ENCODE measurements at places on chromosomes 4 and X.

- no peak for DNase-seq
Observed at GRCh38 chr4:107991945-107992630, 2.4 kb downstream of the HADH start.

DNA sequence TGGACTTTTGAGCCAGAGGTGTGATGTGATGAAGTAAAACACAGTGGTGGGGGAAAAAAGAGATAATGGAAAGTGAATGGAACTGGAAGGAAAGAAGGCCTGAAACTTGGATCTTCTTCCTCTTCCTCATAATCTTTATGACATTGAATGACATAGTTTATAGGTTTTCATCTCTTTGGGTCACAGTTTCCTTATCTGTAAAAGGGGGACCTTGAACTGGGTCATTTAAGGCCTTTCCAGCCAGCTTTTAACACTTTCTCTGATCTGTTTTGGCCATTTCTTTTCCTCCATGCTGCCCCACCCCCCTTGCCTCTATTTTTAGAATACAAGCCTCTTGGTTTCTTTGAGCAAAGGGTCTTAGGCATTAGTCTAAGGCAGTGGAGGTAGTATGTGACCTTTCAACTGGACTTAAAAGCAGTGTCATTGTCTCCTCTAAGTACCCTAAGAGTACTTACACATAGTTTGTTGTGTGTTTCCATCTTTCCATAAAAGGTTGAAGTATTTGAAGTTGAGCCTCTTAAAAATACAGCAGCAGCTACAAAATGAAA is 7.8 kb downstream of the CPEB2 start:
- no peak for DNase-seq

- DNase-seq, result peak; percentile 68
Observed at GRCh38 chr4:83535520-83536361, at the start of gene GPAT3. TSS of gene GPAT3 (plus strand) at chr4:83536108. CDS start at chr4:83536623, 515 bp downstream.

GRCh38 chrX:15721911-15722310 is 16.2 kb upstream of the CA5B start:
- no peak for DNase-seq

GRCh38 chr4:153266988-153267387 is 62.7 kb downstream of the TRIM2 start:
- DNase-seq, result no peak

DNA sequence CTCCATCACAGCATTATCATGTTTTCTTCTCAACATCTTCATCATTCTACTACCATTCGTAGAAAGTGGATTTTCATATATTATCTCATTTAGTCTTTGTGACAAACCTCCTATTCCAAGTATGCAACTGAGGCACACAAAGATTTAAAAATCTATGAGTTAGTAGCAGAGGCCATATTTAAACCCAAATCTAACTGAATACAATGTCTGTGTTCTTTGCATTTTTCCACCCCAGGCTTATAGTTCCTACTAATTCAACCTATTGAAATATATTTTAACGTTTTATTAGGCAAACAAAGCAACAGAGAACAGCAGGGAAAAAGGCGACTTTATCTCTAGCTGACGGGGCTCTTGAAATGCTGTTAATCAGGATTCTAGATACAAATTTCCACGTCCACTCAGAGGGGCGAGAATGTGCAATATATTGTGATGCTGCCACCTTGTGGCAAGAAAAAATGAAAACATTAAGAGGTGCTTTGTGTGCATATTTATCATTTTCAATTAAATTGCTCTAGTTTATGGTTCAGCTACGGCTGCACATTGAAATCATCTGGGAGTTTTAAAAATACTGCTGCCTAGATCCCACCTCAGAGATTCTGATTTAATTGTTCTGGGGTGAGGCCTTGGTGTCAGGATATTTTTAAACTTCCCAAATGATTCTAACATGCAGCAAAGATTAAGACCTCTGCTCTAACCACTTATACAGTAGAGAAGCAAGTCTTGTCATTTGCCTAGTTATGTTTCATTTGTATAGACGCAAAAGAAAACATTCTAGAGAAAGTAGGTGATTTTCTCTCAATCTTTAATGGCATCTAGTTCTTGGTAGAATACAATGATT is 315.9 kb downstream of the MAPK10 start:
- DNase-seq, result no peak

GRCh38 chr4:110503270-110504083 is 27.5 kb downstream of the ENPEP start:
- peak; percentile 2 for DNase-seq

- no peak for DNase-seq
Observed at GRCh38 chrX:80011522-80011921, 3.0 kb upstream of the TBX22 start.

DNA sequence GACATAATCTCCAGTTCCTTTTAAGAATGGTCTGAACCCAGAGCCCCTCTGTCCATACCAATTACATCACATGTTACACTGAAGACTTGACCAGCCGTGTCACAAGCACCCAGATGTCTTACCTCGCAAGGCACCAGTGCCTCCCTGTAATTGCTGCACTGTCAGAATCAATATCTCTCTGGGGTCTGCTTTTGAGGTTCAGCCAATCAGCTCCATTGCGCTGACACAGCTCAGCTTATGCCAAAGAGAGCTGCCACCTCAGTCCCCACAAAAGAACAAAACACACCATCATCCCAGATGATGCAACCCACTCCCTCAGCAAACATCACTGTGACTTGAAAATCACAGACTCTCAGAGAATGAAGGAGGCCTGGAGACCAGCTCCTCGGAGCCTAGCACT is 82.5 kb upstream of the SORBS2 start:
- no peak for DNase-seq

DNA sequence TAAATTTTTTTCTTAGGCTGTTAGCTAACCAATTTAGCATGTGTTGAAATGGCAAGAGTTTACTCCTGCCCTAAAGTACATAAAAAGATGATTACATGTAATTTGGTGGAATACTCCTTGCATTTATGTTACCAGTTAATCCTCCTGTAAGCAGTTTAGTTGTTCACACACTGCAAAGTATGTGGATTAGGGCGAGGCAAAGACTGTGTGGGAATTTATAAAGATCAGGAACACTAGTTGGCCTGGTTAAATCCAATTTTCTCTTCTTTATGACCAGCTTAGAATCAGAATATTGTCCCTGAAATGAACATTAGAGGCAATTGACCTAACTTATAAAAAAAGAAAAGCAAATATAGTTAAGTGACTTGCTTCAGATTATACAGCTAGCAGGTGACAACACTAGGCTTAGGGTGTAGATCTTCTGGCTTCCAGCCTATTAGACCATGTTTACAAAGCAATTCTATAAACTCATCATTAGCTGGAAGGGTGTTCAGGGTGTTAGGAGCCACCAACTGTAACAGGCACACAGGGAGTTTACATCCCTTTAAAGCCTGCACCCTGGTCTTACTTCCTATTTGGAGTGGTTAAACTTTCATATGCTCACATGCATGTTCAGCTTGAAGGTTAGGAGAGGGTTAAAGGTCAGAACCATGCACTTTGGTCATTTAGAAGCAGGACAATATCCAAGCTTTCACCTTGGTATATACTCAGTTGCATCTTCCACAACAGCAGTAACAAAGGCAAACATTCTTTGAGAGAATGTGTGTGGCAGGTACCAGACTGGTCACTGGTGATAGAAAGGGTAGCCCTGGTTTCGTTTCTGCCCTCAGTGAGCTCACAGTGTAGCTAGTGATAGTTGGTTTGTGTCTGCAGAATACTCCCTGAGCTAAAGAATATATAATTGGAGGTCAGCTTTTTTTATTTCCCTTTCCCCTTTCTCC is 72.6 kb downstream of the GC start:
- no peak for DNase-seq

GRCh38 chrX:103098488-103098887 is 5.5 kb upstream of the NXF3 start:
- DNase-seq, result no peak

- no peak for DNase-seq
Observed at GRCh38 chr4:24104158-24104565, 214.3 kb upstream of the PPARGC1A start.

DNA sequence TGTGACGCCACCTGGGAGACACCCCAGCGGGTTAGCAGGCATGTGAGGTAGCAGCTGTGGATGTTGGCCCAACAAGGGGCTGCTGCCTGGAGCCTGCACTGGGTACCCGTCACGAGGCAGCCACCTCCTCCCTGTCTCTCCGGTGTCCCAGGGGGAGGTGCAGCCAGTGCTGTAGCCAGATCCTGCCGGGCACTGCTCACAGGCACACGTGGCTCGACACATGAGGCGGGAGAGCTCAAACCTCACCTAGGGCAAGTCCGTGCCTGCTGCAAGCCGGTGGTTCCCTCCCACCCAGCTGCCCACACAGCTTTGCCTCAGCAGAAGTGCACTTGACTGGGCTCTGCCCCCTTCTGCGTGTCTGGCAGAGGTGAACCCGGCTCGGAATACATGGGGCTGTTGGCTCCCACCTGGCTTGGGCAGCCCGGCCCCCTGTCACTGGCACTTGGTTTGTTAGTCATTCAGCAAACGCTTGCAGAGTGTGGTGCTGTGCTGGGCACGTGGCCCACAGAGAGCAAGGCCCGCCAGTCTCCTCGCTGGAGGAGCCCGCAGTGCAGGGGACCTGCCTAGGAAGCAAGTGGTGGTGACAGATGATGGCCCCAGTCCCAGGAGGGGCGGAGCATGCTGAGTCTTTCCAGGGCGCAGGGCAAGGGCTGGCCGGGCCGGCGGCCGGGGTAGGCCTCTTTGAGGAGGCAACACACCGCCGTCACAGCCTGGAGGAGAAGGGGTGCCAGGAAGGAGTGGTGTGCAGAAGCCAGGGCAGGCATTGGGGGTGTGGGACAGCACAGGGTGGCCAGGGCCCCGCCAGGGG is 10.1 kb upstream of the SH3TC1 start:
- DNase-seq, result peak; percentile 88

GRCh38 chr4:112519689-112520597 is 4.0 kb upstream of the NEUROG2 start:
- no peak for DNase-seq

DNA sequence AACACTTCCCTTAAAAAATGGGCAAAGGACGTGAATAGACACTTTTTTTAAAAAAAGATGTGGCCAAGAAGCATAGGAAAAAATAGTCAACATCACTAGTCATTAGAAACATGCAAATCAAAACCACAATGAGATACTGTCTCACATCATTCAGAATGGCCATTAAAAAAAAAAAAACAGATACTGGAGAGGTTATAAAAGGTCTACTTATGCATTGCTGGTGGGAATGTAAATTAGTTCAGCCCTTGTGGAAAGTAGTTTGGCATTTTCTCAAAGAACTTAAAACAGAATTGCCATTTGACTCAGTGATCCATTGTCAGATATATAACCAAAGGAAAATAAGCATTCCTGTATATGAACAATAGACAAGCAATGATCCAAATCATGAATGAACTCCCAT is 352.8 kb upstream of the EPHA5 start:
- DNase-seq, result no peak

- DNase-seq, result no peak
Observed at GRCh38 chr4:70269674-70270073, 27.3 kb downstream of the CSN3 start.

- no peak for DNase-seq
Observed at GRCh38 chr4:115781528-115782146, 668.2 kb upstream of the NDST4 start.

GRCh38 chr4:87037671-87038334 is 103.0 kb downstream of the AFF1 start:
- no peak for DNase-seq

- no peak for DNase-seq
Observed at GRCh38 chrX:12973561-12974304, 1.2 kb upstream of the TMSB4X start.

GRCh38 chrX:16832301-16832700 is 37.9 kb downstream of the RBBP7 start:
- DNase-seq, result no peak

DNA sequence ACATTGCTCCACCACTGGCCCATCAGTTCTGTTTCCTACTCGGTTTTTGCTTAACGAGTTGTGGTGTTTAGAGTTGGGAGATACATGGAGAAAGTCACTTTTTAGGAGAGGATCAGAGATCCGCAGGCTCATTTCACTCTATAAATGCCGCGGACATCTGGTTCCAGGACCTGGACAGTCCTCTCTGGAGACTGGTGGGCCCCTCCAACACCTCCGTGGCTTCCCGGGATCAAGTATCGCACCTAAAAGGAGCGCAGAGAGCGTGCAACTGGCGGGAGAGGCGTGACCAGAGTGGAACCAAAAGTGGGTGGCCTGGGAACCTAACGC is 9.9 kb upstream of the CLTRN start:
- DNase-seq, result no peak

- peak; percentile 4 for DNase-seq
Observed at GRCh38 chr4:87848622-87849351, 16.0 kb downstream of the MEPE start.

GRCh38 chr4:87038837-87039615 is 104.2 kb downstream of the AFF1 start:
- DNase-seq, result peak; percentile 86

DNA sequence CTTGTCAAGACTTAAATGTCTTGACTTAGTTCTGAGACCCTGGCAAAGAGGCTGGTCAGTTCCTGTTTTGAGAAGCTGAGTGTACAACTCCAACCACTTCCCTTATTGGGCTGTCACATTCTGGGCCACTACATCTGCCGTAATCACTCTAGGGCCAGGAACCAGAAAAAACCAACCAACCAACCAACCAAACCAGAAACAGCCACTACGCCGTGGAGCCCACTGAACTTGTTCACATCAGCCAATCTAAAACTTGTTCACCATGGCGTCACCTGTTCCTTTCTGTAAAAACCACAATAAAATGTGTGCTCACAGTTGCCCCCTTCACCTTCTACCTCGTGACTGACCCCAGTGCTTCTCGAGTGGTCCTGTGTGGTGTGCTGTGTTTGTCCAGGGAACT is 107.3 kb downstream of the JADE1 start:
- DNase-seq, result no peak

DNA sequence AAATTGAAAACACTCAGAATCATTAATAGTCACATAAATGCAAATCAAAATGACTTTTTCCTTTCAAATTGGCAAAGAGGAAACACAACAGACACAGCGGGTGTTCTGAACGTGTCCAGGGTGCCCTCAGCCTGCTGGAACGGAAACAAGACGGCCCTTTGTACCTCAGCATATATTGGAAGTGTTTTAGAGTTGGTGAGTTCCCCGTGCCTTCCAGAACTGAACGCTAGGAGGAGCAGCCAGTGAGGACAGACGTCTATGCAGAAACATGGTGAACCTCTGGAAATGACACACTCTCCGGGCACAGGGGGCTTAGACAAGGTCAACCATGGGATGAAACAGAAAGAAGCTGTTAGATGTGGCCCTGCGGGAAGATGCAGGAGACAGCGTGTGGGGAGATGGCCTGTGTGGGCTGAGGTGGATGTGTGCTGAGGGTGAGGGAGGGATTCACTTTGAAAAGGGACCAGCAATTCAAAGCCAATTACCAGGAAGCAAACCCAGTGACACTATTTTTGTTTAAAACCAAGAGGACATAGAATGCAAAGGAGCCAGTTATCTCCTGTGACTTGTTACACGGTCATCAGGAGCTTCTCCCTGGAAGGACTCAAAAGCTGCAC is 40.4 kb downstream of the RNF212 start:
- DNase-seq, result peak; percentile 62

DNA sequence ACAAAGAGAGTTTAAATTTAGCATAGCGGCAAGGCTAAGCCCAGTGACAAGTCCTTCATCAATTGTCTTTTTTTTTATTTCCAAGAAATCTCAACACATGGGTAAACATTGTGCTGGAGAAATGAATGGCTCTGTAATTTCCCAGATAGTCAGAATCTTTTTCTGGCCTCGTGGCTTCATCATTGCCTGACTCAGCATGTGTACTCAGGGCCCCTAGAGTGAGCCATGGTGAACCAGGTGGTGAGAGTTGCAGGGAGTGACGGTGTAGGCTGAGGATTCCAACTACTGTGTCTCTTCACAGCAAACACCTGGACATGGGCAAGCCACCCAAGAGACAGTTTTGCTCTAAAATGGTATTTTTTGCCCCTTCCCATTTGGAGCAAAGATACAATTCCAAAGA is 43.1 kb upstream of the UCP1 start:
- DNase-seq, result no peak
